ENCODE measurements at places on chromosomes 7 and 10.
A peak's percentile ranks its signal among the peaks of the same experiment; 100 is the strongest.

DNA sequence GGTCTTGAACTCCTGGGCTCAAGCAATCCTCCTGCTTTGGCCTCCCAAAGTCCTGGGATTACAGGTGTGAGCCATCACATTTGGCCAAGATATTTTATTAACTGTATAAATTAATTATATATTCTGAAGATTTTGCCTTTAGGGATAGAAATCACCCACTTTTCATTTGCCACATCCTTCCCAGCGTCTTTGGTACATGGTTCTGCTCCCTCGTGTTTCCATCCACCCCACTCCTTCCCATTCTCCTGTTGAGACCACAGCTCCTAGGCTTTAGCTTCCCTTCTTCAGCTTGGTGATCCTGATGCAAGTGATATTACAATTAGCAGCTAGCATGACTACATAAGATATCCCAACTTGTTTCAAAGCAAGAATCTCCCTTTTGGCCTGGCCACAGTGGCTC, 8.4 kb downstream of the CPA1 start:
- DNase-seq: no peak

DNA sequence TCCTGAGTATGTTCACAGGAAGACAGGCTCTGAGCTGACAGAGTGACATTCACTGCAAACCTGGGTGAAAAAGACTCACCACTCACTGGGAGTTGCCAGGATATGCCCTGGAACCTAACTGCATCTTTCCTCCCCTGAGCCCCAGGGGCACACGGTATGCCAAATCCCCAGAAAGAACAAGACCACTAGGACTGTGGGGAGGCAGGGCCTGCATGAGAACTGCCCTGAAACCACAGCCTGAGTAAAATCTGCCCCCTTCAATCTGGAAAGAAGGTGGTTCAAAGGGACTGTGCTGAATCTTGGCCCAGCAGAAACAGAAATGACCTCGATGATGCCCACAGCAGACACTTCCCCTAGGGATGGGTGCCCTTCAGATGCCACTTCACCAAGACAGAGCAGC, 6.5 kb downstream of the FAM53B start:
- DNase-seq: no peak

DNA sequence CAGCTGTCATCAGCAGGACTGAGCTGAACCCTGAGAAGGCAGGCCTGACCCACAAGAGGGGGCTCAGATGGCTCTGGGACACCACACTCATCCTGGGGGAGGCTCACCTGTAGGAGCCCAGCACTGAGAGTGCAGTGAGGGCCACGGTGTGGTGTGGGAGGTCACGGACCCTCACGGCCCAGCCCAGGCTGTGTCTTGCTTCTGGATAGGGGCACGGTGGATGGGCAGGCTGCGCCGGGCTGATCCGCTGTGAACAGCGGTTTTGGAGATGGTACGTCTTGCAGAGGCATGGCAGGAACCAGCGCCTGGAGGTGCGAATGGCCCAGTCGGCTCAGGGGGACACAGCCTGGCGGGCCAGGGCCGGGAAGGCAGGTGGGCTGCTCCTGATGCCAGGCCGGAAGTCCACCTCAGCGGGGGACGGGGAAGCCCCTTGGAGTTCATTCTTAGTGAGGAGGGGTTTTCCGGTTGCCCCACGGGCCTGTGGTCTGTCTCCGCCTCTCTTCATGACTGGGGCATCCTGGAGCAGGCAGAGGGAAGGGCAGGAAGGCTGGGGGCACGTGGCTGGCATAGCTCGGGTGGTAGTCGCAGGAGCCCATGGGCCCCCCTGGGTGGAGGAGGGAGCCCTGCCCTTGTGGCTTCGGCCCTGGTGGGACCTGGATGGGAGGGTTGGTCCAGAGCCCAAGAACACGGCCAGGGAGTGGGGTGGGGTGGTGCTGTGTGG, 112.5 kb downstream of the UNCX start:
- DNase-seq: no peak

DNA sequence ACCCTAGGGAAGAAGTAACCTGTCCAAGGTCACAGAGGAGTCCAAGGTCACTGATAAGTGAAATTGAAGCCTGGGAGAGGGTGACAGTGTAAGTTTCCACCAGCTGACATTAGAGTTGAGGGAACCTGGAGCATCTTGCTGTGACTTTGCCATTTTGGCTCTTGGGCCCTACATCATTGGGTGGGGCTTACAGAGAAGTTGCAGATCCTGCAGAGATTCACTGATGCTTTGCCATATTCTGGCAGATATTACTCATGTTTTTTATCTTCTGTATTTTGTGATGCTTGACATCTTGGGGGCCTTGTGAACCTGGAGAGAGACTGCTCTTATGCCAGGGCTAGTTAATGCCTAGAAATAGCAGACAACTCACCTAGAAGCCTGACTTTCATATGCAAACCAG, 36.5 kb downstream of the SMKR1 start:
- DNase-seq: no peak

GRCh38 chr7:132697003-132697402, 120.7 kb upstream of the PLXNA4 start:
- no peak for DNase-seq

GRCh38 chr7:6172910-6173295, 99.5 kb downstream of the CYTH3 start:
- DNase-seq: no peak

DNA sequence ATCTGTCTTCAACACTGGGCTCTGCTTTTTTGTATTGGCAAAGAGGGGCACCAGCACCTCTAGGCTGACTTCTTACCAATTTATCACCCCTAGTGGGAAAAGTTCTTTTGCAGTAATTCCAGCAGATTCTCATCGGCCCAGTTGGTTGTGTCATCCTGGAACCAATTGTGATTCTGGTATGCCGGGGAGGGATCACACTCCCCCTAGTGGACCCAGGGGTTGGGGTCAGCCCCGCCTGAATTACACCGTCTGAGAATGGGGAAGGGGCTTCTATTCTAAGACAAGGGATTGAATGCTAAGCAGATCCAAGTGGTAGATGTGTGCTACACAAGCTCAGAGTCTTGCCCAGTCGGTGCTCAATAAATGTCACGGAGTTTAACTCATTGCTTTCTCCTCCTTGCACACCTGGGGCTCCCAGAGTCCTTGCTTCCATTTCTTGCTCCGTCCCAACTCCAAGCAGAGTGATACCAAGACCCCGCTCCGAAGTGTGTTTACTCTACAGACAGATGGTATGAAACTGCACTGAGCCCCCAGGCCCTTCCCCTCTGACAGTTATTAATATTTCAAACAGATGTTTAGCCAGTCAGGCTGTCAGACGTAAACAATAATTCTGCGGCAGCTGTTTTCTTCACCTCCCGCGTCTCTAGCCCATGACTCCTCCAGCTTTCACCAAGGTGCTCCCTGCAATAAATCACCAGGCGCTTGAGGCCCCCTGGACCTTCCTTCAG, 71.9 kb downstream of the C10orf105 start:
- peak; percentile 43 for DNase-seq

DNA sequence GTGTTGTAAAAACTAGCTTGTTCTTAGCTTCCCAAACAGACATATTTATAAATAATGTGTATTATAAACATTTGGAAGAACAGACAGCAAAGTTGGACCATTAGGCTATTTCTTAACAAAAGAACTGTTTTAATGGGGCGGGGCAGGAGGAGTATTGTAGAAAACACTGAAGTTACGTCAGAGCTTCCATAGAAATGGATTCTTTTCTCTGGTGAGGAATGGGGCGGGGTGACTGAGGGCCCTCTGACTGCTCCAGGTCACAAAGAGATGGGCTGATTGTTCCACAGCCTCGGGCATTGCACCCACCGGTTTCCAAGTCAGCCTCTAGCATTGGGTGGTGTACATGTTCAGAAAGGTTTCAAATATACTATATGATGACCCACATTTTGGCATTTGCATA, 36.8 kb upstream of the ADAM12 start:
- DNase-seq: no peak

- DNase-seq: peak; percentile 16
Observed at GRCh38 chr7:30476459-30477145, 2.0 kb downstream of the NOD1 start.

- no peak for DNase-seq
Observed at GRCh38 chr7:128402356-128402755, 7.4 kb downstream of the IMPDH1 start.

GRCh38 chr7:26637610-26638009, 226.8 kb downstream of the SKAP2 start:
- no peak for DNase-seq

- no peak for DNase-seq
Observed at GRCh38 chr7:80536426-80536825, 24.6 kb upstream of the GNAT3 start.

DNA sequence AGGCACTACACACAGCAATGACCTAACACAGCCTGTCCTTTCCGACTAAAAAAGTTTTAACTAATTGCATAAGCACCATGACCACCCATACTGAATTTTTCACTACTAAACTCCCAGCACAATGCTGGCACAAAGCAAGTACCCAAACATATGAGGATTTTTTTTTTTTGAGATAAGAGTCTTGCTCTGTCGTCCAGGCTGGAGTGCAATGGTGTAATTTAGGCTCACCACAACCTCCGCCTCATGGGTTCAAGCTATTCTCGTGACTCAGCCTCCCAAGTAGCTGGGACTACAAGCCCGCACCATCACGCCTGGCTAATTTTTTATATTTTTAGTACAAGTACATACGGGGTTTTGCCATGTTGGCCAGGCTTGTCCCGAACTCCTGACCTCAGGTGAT, 5.1 kb downstream of the UBE2H start:
- peak; percentile 14 for DNase-seq

DNA sequence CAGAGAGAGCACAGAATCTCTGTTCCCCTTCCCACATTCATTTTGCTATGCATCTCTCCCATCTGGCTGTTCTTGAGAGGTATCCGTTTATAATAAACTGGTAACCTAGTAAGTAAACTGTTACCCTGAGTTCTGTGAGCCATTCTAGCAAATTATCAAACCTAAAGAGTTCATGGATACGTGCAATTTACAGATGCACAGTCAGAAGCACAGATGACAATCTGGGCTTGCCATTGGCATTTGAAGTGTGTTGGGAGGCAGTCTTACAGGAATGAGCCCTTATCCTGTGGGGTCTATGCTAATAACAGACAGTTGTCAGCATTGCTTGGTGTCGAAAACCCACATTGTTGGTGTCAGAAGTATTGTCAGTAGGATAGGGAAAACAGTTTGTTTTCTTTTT, 151.8 kb downstream of the CFTR start:
- DNase-seq: no peak

GRCh38 chr7:152313217-152313616, 122.6 kb downstream of the KMT2C start:
- no peak for DNase-seq

- DNase-seq: no peak
Observed at GRCh38 chr10:23326544-23327307, 17.9 kb downstream of the C10orf67 start.

DNA sequence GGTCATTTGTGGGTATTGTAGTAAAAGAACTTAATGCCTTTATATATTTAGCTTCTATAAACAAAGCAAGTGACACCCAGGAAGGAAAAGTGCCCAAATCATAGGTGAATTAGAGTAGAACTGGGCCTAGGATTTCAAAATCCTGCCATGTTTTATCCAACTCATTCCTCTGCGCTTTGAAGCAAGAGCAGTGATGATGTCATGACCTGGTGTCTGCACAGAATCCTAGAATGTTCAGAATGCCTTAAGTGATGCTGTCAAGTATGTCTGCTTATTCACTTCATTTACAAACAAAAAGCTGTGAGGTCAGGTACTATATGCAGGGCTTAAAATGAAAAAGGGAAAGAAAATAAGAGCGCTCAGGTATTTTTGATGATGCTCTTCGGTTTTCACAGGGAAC, 737.2 kb upstream of the ANKRD30A start:
- DNase-seq: no peak

- DNase-seq: no peak
Observed at GRCh38 chr10:72058989-72059842, 29.1 kb downstream of the SPOCK2 start.

- no peak for DNase-seq
Observed at GRCh38 chr10:115895166-115895565, 377.8 kb downstream of the GFRA1 start.

DNA sequence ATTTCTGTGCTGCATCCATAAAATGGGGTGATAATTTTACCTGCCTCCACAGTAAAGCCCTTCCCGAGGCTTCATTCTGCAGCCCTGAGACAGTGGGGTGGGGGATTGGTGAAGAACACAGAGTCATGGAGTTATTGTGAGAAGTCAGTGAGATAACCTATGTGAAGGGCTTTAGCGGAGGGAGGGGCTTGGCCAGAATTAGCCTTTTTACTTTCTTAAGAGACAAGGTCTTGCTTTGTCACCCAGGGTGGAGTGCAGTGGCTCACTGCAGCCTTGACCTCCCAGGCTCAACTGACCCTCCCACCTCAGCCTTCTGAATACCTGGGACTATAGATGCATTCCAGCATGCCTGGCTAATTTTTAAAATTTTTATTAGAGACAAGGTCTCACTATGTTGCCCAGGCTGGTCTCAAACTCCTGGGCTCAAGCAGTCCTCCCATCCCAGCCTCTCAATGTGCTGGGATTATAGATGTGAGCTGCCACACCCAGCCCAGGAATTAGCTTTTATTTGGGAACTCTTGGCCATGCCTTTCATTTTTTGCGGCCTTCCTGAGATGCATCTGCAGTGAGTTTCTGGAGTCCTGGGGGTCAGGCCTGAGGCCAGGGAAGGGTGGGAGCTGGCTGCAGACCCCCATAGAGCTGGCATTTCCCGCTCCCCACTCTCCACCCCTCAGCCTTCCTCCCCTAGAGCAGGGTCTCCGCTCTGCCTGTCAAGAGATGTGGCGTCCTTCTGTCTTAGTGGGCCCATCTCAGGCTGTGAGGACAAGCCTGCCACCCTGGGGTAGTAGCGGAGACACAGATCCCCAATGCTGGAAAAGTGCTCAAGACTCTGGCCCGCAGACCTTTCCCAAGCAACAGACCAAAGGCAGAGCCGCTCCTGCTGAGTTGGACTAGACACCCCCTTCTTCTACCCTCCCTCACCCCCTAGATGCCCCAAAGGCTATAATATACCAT, 77.0 kb downstream of the ZMIZ1 start:
- DNase-seq: no peak

DNA sequence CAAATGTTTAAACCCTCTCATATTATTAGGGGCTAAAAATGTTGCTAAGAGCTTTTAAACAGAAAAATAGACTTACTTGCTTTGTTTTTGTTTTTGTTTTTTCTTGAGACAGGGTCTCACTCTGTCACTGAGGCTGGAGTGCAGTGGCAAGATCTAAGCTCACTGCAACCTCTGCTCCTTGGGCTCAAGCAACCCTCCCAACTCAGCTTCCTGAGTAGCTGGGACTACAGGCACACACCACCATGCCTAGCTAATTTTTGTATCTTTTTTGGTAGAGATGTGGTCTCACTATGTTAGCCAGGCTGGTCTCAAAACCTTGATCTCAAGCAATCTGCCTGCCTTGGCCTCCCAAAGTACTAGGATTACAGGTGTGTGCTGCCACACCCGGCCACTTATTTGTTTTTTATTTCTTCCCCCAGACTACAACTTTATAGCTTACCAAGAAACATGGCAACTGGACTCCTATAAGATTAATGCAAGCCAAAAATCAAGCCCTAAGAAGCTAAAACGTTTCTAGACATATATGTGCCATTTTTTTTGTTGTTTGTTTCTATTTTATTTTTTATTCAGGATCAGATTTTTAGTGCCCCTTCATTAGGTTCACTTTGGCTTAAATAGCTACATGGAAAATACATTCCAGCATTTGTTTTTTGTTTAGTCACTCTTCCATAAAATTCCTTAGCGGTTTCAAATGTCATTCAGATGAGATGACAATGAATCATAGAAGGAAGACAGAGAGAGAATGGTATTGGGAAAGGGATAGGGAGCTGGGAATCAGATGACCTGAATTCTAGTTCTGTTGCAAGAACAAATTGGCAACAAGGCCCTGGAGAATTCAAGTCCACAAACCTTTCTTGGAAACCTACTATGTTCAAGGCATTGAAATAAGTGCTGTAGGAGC, 163.4 kb upstream of the MKLN1 start:
- DNase-seq: peak; percentile 91

GRCh38 chr10:91032611-91033206, 111.8 kb upstream of the ANKRD1 start:
- DNase-seq: peak; percentile 14

GRCh38 chr7:17651341-17651740, 289.0 kb downstream of the SNX13 start:
- peak; percentile 44 for DNase-seq

Measured in GM23248 (cell line).